ENCODE measurements at places on chromosomes 1 and 21.

- DNase-seq = no peak
Measured at GRCh38 chr1:239914751-239915231, 176.9 kb upstream of the FMN2 start.

- no peak for DNase-seq
Measured at GRCh38 chr1:159653201-159653600, 61.2 kb downstream of the CRP start.

- DNase-seq = no peak
Measured at GRCh38 chr1:14614341-14614740, 15.9 kb downstream of the KAZN start.

DNA sequence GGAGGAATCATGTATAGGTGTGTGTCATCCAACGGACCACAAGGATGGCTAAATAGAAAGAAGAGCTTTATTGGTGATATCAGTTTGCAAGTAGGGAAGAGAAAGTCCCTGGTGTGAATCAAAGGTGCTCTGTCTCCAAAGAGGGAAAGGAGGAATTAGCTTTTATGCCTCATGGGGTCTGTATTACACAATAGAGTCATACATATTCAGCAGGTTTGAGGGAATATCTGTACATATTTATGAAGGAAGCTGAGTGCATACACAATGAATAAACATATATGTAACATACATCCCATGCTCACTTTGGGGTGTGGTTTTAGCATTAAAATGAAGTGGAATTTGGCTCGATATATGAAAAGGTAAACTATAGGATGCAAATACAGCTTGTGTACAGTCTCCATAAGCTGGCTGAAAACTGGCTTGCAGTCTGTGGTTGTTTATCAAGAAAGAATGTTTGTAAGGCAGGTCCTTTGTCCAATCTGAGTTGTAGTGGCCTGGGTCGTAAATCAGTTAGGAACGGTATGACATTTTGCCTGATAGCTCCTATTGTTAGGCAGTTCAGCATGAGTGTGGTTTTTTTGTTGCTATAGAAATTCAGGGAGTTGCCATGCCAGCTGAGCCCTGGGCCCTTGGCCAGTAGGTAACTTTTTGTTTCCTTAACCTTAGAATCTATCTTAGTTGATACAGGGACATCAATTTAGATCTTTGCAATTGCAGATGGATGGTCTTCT lies 198.0 kb upstream of the ZP4 start:
- no peak for DNase-seq

DNA sequence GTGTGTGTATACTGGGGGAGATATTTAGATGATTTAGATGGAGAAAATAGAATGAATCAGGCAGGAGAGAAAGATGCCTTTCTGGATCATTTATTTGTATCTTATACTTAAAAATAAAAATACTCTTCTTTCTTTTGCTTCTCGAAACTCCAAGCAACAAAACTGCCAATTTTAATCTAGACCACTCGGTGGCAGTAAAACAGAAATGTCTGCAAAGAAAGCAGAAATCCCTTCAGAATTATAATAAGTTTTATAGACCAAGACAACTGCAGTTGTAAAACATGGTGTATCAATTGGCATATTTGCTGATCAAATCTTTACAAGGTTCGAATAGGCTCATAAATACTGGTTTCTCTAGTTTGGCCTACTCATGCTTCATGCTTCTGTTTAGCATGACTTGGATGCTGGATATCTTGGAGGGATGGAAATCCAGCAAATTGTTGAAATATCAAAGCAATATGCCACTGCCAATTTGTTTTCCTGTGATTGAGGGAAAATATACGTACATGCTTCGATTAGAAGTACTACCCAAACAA lies 15.1 kb upstream of the C1orf87 start:
- no peak for DNase-seq

GRCh38 chr1:86448670-86449069 lies 20.1 kb upstream of the CLCA1 start:
- DNase-seq = no peak

- DNase-seq = peak; percentile 80
Measured at GRCh38 chr1:24535021-24535424, 20.9 kb upstream of the NCMAP start.

GRCh38 chr21:25054689-25055088 lies 552.6 kb downstream of the MRPL39 start:
- DNase-seq = no peak
